ENCODE measurements at places on chromosomes 11 and 22.

GRCh38 chr11:70109006-70109405, 30.9 kb downstream of the ANO1 start:
- DNase-seq, result no peak

GRCh38 chr11:2731130-2732125, 31.6 kb upstream of the KCNQ1OT1 start:
- no peak for DNase-seq

DNA sequence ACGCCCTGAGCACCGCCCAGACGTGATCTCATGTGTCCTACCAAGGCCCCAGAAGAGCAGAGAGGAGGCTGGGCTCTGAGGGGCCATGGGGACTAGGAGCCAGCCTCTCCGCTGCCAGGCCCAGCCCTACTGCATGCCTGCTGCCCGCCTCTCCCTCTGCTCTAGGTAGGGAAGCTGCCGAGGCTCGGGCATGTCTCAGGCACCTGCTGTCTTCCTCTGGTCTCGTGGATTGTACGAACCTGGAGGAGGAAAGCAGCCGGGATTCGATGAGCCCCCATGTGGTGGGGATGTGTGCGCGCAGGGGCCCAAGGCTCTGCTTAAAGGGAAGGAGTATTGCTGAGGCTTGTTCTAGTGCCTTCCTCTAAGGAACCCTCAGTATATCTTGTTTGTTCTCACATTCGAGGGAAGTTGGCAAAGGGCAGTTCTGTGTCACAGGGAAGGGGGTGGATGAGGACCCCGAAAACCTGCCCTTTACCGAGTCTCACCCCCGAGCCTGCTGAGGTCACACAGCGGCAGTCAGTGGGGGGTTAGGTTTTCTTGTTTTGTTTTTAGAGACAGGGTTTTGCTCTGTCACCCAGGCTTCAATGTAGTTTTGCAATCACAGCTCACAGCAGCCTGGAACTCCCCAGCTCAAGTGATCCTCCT, 21.2 kb downstream of the DAGLA start:
- peak; percentile 25 for DNase-seq

DNA sequence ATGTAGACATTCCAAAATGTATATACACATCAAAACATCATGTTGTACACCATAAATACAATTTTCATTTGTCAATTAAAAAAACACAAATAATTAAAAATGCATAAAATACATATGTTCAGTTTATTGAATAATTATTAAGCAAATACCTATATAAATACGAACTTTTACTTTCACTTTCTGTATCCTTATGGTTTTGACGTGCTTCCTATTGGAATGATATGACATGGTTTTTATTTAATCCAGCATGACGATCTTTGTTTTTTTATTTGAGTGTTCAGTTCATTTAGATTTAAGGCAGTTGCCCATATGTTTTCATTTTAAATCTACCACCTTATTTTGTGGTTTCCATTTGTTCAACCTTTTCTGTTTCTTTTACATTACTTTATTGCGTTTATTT, 198.3 kb upstream of the PLET1 start:
- DNase-seq, result no peak

DNA sequence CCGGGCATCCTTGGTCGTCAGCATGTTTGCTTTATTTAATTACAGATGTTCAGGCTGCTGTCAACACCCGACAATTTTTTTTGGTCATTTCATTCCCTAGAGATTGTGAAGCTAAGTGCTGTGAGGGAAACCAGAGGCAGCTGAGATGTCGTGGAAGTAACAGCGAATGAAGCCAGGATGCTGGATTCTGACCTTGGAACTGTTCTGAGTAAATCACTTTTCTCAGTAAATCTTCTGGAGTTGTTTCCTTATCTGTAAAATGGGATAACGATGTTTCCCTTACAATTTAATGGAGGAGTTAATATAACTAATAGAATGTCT, 390 bp upstream of the CKAP5 start:
- no peak for DNase-seq

- DNase-seq, result no peak
These were observed 30.7 kb downstream of the PPP2R1B start for GRCh38 chr11:111735262-111736116.

DNA sequence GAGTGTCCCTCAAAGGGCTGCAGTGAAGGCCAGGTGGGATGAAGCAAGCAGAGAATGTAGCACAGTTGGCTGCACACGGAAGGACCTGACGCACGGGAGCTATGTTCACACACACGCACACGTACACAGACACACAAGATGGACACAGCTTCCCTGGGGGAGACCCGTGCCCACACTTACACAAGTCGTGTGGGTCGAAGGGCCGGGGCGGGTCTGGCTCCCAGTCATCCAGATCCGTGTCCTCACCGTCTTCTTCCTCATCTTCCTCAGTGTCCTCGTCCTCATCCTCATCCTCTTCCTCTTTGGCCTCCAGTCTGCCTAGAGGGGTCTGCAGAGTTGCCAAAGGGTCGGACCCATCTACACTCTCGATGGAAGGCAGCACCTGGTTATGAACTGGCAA, 51.6 kb upstream of the NFRKB start:
- DNase-seq, result no peak

DNA sequence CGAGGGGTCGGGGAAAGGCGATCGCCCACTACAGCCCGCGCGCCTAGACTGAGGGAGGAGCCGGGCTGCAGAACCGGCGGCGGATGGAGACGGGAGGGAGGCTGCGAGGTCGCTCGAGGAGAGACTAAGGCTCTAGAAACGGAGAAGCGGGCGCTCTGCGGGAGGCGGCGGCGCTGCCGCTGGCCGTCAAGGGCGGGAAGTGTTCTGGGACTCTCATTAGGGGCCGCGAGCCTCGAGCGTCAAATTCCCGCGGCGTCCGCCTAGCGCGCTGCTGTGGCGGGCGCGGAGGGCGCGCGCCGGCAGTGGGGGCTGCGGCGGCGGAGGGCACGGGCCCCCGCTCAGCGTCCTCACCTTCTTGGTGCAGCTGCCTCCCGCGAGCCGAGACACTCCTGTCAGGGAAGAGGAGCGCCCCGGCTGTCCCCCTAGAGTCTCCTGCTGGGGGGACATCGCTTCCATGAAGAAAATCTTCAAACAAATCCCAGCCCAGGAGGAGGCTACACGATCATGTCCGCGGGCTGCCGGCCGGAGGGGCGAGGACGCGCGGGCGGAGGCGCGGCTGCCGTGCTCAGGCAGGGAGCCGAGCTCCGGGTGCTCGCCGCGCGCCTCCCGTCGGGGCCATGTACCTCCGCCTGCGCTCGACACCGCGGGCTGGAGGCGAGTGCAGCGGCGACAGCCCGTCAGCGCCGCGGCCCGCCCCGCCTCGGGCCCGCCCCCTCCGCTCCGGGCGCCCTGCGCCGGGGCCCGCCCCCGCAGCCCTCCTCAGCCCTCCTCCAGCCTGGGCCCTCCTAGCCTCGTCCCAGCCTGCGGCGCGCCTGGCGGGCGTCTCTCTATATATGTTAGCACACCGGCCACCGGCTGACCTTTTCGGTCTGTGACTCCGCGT, at the start of gene ARHGAP20:
ARHGAP20 (minus strand) TSS at position 662 of the 883 bp plus-strand sequence; CDS start at position 456, 206 bp downstream.
- DNase-seq, result peak; percentile 94

- DNase-seq, result peak; percentile 24
These were observed 492.4 kb upstream of the CCDC90B start for GRCh38 chr11:83778596-83778995.

- no peak for DNase-seq
These were observed 10.4 kb downstream of the SULT4A1 start for GRCh38 chr22:43851979-43852307.

GRCh38 chr11:45475173-45475572, 189.0 kb upstream of the SYT13 start:
- no peak for DNase-seq

DNA sequence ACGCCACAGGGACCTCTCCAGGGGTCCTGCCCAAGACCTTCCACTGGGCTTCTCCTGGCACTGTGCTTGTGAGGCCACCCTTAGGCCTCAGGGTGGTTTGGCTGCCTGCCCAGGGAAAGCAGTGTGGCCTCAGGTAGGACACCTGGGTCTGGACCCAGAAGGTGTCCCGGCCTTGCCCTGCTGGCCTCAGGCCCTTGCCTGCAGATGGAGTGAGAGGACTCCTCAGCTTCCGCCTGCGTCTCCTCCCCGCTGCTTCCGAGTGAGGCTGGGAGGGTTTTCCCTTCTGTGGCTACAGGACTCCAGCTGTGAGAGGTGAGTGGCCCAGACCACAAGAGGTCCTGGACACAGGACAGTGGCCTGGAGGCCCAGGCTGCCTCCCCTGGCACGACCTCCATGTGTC, 60.4 kb downstream of the WNT7B start:
- DNase-seq, result no peak

- DNase-seq, result no peak
These were observed 25.2 kb upstream of the PTPRJ start for GRCh38 chr11:47955061-47955755.

- no peak for DNase-seq
These were observed 9.6 kb downstream of the OR52N2 start for GRCh38 chr11:5818245-5818886.

DNA sequence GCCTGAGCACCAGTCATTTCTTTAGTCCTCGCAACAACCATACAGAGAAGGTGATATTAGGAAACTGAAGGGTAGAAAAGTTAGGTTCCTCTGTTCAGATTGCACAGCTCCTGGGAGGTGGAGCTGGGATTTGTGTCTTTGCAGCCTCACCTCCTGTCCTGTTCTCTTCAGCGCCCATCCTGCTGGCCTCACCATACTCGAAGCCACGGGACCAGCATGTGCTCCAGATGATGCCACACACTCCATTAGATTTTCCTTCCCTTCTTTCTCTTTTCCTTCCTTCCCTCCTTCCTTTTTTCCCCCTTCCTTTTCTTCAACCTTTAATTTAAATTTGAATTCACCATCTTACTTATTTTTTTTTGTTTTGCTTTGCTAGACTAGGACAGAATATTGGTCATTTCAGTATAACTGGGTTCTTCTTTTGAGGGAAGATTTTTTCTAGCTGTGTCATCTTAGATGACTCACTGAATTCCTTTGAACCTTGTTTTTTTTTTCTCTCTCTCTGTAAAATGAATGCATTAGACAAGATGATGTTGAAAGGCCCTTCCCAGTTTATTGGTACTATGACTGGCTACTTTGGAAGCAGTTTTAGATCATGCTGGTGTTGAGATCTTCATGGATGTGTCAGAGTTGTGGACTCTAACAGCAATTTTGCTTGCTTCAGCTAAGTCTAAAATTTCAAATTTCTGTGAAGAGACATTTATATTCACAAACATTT, 662.5 kb upstream of the TENM4 start:
- peak; percentile 67 for DNase-seq

DNA sequence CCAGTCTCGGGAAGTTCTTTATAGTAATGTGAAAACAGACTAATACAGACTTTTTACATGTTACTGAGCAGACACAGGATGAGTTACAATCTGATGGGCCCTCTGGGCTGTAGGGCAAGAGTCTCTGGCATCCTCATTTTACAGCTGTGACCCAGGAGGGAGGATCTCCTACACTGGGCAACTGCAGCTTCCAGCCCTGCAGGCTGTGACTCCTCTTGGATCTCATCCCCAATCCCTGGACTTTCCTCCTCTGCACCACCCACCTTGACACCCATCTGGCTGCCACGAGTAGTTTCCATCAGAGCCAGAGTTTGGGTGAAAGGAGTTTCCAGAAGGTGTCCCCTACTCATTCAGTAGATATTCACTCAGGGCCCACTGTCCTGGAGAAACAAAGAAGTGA, 48.9 kb upstream of the MYEOV start:
- DNase-seq, result no peak

DNA sequence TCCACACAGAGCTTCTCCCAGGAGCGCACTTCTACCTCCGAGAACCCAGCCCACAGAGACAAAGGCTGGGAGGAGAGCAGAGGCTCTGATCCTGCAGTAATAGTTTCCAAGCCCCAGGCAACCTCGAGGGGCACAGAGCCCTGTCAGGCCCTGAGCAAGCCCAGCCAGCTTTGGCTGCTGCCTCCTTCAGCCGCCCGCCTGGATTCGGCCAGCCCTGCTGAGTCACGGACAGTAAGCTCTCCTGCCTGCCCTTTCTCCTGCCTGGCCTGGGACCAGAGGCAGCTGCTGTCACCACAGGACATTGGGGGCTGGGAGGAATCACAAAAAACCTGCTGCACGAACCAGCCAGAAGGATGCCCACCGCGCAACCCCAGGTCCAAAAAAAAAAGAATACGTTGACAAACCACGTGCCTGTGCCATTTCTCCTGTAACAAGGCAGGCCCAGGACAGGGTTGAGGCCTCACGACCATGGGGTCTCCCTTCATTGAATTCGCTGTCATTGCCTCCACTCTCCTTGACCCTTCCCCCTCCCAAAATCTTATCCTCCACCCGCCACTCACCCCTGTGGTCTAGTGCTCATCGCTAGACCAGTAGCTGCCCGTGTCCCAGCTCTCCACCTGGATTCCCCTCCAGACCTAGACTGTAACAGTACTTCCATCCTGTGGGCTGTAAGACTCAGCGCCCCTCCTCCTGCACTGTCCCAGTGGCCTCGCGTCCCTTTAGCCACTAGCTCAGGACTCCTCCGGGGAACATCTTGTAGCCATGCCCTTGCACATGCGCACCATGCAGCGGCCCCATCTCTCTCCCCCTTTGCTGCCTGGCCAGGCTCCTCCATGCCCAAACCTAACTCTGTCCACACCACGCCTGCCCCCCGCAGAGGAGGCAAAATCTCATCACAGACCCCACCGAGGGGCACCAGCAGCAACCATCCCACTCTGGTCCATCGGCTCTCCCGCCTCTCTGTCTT, 7.4 kb upstream of the SLC22A12 start:
- no peak for DNase-seq

- DNase-seq, result no peak
These were observed 1458.6 kb upstream of the TENM4 start for GRCh38 chr11:80899381-80899780.

GRCh38 chr22:35684270-35684700, 33.4 kb upstream of the APOL5 start:
- DNase-seq, result no peak

DNA sequence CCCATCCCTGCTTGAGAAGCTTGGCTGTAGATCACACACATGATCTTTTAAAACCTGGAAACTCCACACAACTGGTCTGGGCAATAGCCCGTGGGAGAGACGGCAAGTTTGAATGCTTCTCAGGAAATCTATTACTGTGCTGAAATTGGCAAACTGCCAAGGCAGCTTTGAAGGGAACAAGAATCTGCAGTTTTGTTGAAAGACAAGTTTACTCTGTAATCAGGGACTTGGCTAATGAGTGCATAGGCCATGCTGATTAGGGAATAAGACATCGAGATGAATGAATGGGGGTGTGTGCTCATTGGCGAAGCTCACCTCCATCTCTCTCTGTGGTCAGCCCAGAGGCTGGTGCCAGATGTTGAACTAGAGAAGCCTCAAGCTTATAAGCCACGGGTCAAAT, 218.8 kb downstream of the HIPK3 start:
- peak; percentile 15 for DNase-seq

- peak; percentile 70 for DNase-seq
These were observed 98.8 kb downstream of the PKNOX2 start for GRCh38 chr11:125263268-125263790.

GRCh38 chr11:102614485-102614884, 10.6 kb downstream of the MMP20 start:
- DNase-seq, result no peak

DNA sequence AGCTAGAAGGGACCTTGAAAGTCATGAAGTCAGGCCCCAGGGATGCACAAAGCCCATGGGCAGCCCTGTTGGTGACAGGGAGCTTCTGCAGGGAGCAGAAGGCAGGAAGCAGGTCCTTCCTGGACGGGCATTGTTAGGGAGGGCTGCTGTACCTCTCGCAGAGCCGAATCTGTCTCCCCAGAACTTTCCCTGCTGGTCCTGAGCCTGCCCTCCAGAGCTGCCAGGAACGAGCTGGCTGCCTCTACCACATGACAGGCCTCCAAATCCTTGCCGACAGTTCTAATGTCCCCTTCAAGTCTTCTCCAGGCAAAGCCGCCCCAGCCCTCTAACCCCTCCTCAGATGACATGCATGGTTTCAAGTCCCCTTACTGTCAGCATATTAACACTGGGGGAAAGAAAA, 20.1 kb downstream of the SYT7 start:
- no peak for DNase-seq

- DNase-seq, result no peak
These were observed 20.7 kb downstream of the IFITM10 start for GRCh38 chr11:1729692-1730011.
